Activated CD4-positive, alpha-beta memory T cell treated with anti-CD3 and anti-CD28 coated beads for 36 hours (primary cell): ENCODE measurements at places on chromosomes 3 and 15. TPM values are rescaled to one million over a fixed set of nuclear protein-coding genes. Genes with fewer than 3 reads are reported as not detected.

Gene MUC20
- 0.73 TPM for total RNA-seq

Gene GUCA1C
- total RNA-seq, result not detected

GRCh38 chr3:193831495-193832455, 238.8 kb downstream of the OPA1 start:
- no peak overlapping the region for H3K27ac ChIP-seq
- H3K4me1 ChIP-seq, result peaks cover 6% of the 10 kb centered on the region
- DNase-seq, result no peak
- H3K36me3 ChIP-seq, result no peaks in the 10 kb centered on the region

DNA sequence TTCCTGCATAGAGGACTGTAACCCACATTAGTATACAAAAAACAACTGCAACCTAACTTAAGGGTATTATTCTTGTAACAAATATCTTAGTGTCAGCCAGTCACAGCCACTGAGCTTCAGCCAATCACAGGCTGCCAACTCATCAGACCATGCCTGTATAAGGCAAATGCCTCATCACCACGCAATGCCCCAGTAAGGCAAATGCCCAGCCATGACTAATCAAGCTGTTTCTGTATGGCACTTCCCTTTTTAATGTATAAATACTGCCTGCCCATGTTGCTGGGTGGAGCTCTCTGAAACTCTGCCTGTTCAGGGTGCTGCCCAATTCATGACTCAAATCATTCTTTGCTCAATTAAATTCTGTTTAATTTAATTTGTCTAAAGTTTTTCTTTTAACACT, 18.4 kb upstream of the GABRA5 start:
- no peak overlapping the region for H3K4me3 ChIP-seq
- H3K4me1 ChIP-seq, result no peaks in the 10 kb centered on the region
- DNase-seq, result no peak

DNA sequence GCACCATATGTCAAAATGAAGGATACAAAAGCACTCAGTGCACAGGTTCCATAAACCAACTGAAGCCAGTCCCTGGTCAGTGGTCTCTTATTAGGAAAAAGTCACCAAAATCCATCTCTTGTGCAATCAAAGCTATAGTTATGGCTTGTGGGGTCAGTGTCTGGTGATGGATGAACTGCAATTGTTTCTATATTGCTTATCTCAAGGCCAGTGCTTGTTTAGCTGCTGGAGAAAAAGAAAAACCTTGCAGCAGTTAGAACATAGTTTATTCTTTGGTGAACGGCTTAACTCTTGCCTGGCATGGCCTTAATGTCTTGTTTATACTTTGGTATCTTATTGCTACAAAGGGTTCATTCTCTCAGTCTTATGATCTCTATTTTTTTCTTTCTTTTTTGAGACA, 2.9 kb upstream of the UQCRC1 start:
- no peak overlapping the region for H3K4me3 ChIP-seq
- peak overlapping the region; percentile 34 for H3K27ac ChIP-seq
- H3K27me3 ChIP-seq, result no peaks in the 10 kb centered on the region
- peaks cover 24% of the 10 kb centered on the region for H3K36me3 ChIP-seq
- peaks cover 37% of the 10 kb centered on the region for H3K4me1 ChIP-seq

- no peaks in the 10 kb centered on the region for H3K36me3 ChIP-seq
- DNase-seq, result no peak
- no peaks in the 10 kb centered on the region for H3K4me1 ChIP-seq
- peaks cover 31% of the 10 kb centered on the region for H3K27me3 ChIP-seq
Measured at GRCh38 chr15:39573844-39574243, 7.0 kb upstream of the THBS1 start.

- peak; percentile 58 for DNase-seq
- H3K27ac ChIP-seq, result peak overlapping the region; percentile 91
- no peaks in the 10 kb centered on the region for H3K27me3 ChIP-seq
- H3K4me1 ChIP-seq, result peaks cover 80% of the 10 kb centered on the region
Measured at GRCh38 chr15:63504979-63505841, 817 bp downstream of the USP3 start.

GRCh38 chr3:13896473-13897154, 16.7 kb upstream of the WNT7A start:
- peak; percentile 69 for DNase-seq
- peak overlapping the region; percentile 84 for H3K4me3 ChIP-seq
- H3K27ac ChIP-seq, result no peak overlapping the region
- H3K36me3 ChIP-seq, result peaks cover 21% of the 10 kb centered on the region
- H3K4me1 ChIP-seq, result peaks cover 16% of the 10 kb centered on the region

- H3K27me3 ChIP-seq, result peaks cover 2% of the 10 kb centered on the region
- no peak overlapping the region for H3K27ac ChIP-seq
- H3K36me3 ChIP-seq, result no peaks in the 10 kb centered on the region
- peaks cover 7% of the 10 kb centered on the region for H3K4me1 ChIP-seq
- no peak overlapping the region for H3K4me3 ChIP-seq
Measured at GRCh38 chr3:37227870-37228549, 53.6 kb upstream of the LRRFIP2 start.

DNA sequence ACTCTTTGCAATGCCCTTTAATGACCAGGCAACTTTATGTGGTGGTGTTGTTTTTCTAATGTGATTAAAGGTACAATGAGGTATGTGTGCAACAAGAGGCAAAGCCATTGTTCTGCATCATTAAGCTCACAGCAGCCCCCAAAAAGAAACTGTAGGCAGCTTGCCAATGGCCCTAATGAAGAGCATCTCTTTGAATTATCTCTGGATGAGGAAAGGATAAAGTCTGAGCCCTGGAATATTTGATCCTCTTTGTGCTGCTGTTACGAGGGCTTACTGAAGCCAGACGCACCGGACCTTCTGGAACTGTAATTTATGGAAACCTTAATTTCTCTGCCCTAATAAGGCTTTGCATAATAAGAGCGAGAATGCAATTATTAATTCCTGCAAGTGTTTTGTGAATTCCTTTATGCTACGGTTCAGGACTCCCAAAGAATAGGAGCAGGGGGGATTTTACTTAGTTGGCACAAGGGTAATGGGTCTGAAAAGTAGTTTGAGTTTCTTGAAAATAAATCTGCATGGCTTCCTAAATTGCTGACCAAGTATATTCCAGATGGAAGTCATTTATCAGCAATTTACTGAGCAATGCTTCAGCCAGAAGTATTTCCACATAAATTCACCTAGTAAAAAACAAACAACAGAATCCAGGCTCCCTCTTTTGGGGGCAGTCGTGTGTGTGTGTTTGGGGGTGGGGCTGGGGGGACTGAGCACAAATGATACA, 193.4 kb downstream of the PDZRN3 start:
- no peaks in the 10 kb centered on the region for H3K36me3 ChIP-seq
- DNase-seq, result no peak
- H3K4me1 ChIP-seq, result no peaks in the 10 kb centered on the region
- peaks cover 1% of the 10 kb centered on the region for H3K27me3 ChIP-seq

GRCh38 chr3:133042778-133043177, 4.6 kb downstream of the TMEM108 start:
- no peak for DNase-seq
- no peak overlapping the region for H3K27ac ChIP-seq
- peaks cover 24% of the 10 kb centered on the region for H3K27me3 ChIP-seq
- no peak overlapping the region for H3K4me3 ChIP-seq
- peaks cover 2% of the 10 kb centered on the region for H3K4me1 ChIP-seq

- no peak overlapping the region for H3K27ac ChIP-seq
- H3K4me3 ChIP-seq, result no peak overlapping the region
- H3K27me3 ChIP-seq, result peaks cover 2% of the 10 kb centered on the region
- H3K4me1 ChIP-seq, result no peaks in the 10 kb centered on the region
Measured at GRCh38 chr15:83571820-83572707, 81.9 kb upstream of the ADAMTSL3 start.

DNA sequence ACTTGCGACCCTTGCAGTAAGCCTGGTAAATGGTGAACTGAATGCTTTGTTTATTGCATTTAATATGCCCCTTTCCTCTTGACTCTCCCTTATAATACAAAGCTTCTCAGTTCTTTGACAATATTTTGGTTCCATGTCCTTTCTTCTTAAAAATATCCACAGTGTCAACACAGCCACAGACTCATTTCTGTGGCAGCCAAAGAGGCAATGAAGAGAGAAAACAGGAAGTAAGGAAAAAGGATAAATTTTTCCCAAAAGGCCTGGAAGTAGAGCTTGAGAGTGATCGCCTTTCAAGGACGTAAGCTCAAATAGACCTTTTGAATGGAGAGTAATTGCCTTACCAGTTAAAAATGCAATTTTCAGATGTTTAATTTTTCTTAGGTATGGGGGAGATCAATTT, 59.4 kb downstream of the PEX5L start:
- DNase-seq, result no peak
- no peaks in the 10 kb centered on the region for H3K4me1 ChIP-seq
- no peak overlapping the region for H3K4me3 ChIP-seq

DNA sequence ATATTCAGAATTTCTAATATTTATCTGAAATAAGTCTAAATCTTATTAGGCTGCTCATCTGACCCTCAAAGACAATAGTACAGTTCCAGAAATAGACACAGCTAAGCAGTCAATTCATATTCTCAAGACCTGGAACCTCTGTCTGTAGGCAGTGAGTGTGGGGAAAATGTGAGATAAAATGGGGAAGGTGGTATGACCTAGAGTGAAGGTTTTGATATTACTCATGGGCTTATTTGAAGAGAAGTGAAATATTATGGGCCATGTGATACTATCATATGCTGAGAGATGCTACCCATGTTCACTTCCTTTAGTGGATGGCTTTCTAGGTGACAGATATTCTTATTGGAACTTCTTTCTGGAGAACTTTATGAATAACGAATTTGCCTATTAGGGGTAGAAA, 33.5 kb downstream of the TGFBR2 start:
- DNase-seq, result no peak
- peaks cover 19% of the 10 kb centered on the region for H3K36me3 ChIP-seq
- H3K27ac ChIP-seq, result peak overlapping the region; percentile 91
- no peaks in the 10 kb centered on the region for H3K27me3 ChIP-seq

- H3K36me3 ChIP-seq, result no peaks in the 10 kb centered on the region
Measured at GRCh38 chr3:79467721-79468120, 300.1 kb downstream of the ROBO1 start.

DNA sequence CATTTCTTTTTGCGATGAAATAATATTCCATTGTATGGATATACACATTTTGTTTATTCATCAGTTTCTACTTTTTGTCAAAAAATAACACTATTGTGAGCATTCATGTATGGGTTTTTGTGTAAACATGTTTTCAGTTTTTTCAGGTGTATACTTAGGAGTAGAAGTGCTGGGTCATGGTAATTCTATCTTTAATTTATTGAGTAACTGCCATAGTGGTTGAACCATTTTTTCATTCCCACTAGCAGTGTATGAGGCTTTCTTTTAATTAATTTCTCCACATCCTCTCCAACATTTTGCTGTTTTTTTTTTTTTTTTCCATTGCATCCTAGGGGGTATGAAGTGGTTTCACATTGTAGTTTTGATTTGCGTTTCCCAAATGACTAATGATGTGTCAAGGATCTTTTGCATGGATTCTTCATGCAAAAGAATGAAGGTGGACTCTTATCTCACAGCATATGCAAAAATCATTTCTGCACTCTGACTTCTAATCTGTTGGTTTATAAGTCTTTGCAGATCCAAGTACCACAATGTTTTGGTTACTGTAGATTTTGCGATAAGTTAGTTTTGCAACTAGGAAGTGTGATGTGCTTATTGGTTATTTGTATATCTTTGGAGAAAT, 12.6 kb downstream of the ATP2C1 start:
- no peaks in the 10 kb centered on the region for H3K27me3 ChIP-seq
- H3K4me1 ChIP-seq, result peaks cover 51% of the 10 kb centered on the region
- H3K36me3 ChIP-seq, result peaks cover 3% of the 10 kb centered on the region
- H3K27ac ChIP-seq, result no peak overlapping the region
- no peak overlapping the region for H3K4me3 ChIP-seq

- H3K4me1 ChIP-seq, result peaks cover 29% of the 10 kb centered on the region
- no peaks in the 10 kb centered on the region for H3K27me3 ChIP-seq
- peak; percentile 32 for DNase-seq
- no peak overlapping the region for H3K4me3 ChIP-seq
- H3K27ac ChIP-seq, result no peak overlapping the region
- H3K36me3 ChIP-seq, result no peaks in the 10 kb centered on the region
Measured at GRCh38 chr3:42747581-42747980, 25.5 kb downstream of the CCDC13 start.
